CD4-positive, alpha-beta T cell treated with Interleukin-1 beta for 1 hour (primary cell): ENCODE measurements at places on chromosomes 1 and 21.
A peak's percentile ranks its signal among the peaks of the same experiment; 100 is the strongest.

GRCh38 chr1:21669258-21670058, at the start of gene RAP1GAP:
Gene RAP1GAP (minus strand): TSS chr1:21669357. CDS start chr1:21620032, 49,325 bp downstream.
- DNase-seq: peak; percentile 19

DNA sequence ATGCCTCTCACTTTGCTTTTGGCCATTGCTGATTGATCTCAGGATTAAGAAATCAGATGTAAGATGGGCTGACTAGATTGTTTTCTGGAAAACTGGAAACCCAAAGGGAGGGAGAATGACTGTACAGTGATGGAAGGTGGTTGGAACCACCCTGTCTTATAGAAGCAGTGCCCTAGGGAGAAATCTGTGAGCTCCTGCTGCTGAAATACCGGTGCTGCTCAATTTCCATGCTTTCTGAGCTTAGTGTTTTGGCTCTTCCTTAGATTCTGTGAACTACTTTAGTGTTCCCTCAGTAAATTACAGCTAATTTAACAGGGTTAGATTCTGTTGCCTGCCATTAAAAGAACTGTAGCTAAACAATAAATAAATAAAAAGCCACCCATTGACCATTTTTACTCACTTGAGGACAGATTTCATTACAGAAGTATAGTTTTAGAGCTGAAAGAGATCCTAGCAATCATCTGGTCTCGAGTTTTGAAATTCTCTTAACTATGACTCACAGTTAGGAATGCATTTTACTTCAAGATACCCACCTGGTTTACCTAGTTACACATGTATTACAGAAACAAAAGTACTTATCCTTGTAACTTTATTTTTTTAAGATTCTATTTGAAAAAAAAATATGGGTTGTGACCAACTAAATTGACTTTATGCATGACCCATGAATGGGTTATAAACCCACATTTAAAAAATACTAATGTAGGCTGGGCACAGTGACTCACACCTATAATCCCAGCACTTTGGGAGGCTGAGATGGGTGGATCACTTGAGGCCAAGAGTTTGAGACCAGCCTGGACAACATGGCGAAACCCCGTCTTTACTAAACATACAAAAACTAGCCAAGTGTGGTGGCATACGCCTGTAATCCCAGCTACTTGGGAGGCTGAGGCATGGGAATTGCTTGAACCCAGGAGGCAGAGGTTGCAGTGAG, 33.2 kb downstream of the CAMSAP2 start:
- no peak for DNase-seq

DNA sequence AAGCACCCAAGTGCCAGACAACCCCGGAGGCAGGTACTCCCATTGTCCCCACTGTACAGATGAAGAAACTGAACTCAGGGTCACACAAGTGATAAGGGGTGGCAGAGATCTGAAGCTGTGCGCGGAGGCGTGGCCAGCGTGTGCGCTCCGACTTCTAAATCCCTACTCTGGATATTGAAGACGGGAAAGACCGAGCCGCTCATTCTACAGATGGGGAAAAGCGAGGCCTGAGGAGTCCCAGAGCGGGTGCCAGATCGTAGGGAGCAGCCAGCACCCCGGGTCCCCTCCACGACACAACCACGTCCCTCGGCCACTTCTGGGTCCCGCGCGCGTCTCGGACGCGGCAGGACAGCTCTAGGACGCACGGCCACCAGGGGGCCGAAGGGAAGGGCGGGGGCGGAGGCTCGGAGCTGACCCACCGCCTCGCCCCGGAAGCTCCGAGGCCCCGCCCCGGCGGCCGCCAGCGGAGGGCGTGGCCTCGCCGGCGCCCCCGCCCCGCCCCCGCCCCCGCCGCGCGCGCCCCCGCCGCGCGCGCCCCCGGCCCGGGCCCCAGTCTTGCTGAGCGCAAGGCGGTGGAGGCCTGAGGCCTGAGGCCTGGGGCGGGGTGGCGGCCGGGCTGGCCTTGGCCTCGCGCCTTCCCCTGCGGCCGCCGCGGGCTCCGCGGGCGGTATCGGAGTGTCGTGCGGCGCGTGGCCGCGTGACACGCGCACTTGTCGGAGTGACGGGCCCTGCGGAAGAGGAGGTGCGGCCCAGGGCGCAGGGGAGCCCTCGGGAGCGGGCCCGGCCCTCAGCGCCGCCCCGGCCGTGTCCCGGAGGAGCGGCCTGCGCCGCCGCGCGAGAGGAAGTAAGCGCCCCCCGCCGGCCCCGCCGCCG, at the start of gene H6PD:
H6PD (plus strand) TSS at position 552 of the 873 bp plus-strand sequence. CDS start 10,161 bp downstream, outside the sequence.
- peak; percentile 81 for DNase-seq

GRCh38 chr1:3536420-3537195, 74.7 kb downstream of the MEGF6 start:
- no peak for DNase-seq

GRCh38 chr1:185626344-185626743, 107.8 kb upstream of the HMCN1 start:
- no peak for DNase-seq

DNA sequence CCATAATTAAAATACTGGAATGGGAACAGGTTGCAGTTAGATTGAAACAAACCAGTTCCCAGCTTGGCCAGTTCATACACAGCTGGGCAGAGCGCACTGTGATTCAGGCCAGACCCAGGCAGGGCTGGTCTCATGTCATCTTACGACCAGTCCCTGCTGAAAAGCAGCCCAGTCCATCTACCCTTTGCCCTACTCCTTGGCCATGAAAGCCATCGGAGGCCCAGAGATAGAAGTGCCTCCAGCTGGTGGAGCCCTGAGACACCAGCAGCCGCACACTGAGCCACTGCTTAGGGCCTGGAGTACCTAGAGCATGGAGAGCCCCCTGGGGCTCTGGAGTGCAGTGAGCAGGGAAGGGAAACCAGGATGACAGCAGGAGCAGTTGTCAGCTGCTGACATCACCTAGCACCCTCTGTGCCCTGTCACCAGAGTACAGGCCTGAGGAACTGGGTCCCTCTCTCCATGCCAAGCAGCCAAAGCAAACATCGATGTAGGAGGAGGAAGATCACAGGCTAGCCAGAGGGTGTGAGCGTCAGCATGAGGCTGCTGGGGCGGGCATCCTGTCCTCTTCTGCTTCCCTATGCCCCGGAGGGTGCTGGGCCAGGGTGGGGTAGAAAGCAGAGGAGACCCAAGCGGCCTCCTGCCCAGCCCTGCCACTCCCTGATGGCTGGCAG, 34.2 kb upstream of the TMEM125 start:
- no peak for DNase-seq

GRCh38 chr1:233735847-233736246, 121.9 kb downstream of the KCNK1 start:
- no peak for DNase-seq

DNA sequence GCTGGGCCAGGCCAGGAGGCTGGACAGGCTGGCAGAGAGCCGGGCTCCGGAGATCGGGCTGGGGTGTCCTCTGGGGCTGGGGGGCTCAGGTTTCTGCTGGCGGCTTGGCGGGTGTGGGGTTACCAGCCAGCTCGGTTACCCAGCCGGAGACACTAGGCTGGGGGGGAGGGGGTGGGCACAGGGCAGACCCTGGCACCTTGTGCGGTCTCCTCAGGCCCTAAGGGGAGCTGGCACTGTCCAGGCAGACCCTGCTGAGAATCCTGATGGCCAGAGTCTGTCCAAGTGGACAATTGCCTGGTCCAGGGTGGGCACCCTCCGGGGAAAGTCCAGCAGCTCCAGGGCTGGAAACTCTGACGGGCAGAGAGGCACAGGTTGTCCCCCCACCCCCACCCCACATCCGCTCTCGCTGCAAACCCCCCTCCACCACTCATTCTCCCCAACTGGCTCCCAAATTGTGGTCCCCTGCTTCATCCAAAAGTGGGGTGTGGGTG, 6.7 kb downstream of the ZBTB7B start:
- no peak for DNase-seq

DNA sequence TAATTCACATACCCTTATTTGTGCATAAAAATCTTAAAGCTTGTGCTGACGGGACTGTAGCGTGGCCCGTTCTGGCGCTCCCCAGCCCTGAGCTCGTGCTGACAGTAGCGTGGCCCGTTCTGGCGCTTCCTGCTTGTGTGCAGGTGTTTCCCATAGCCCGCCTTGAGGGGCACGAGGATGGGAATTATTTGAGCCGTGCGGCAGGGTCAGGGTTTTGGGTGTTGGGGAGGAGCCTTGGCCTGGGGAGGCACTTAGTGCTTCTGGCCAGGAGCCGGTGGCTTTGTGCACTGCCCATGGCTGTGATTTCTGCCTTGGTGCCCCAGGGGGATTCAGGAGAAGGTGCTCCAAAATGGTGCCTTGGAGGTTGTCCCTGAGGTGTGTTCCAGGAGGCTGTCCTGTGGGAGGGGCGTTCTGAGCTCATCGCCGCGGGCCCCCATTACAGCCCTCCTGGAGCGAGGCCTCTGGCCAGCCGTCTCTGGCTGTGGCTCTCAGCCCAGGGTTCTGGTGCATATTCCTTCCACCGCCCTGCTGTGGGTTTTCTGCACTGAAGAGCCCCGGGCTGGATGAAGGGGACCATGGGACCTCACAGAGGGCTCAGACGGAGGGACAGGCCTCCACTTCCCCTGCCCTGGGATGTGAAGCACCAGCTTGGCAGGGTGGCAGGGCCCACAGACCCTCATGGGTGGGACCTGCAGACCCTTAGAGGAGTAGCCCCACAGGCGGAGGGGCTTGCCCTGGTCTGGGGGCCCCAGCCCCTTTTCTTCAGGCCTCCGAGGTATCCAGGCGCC, 6.6 kb downstream of the SLX9 start:
- DNase-seq: no peak

GRCh38 chr1:56908619-56909221, 54.1 kb downstream of the C8A start:
- DNase-seq: no peak

GRCh38 chr1:39960431-39960958, 5.5 kb downstream of the MFSD2A start:
- DNase-seq: no peak

- DNase-seq: no peak
Observed at GRCh38 chr1:43569175-43569574, 38.5 kb downstream of the PTPRF start.

- DNase-seq: no peak
Observed at GRCh38 chr1:182122913-182123260, 61.4 kb upstream of the ZNF648 start.

DNA sequence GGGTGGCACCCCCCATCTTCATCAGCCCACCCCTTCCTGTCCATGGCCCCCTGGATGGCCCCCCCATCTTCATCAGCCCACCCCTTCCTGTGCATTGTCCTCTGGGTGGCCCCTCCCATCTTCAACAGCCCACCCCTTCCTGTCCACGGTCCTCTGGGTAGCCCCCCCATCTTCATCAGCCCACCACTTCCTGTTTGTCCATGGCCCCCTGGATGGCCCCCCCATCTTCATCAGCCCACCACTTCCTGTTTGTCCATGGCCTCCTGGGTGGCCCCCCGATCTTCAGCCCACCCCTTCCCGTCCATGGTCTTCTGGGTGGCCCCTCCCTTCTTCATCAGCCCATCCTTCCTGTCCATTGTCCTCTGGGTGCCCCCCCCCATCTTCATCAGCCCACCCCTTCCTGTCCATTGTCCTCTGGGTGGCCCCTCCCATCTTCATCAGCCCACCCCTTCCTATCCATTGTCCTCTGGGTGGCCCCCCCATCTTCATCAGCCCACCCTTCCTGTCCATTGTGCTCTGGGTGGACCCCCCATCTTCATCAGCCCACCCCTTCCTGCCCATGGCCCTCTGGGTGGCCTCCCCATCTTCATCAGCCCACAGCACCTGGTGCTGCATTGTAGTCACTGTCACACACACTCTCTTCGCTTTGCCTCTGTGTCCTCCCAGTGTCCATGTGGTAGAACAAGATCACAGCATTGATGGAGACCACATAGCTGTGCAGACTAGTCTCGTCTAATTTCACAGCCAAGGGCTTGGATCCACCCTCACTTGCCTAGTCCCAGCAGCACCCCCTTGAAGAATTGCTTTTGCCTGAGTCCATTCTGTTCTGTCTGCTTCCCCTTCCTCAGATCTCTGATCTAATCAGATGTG, 95.9 kb downstream of the PCBP3 start:
- DNase-seq: no peak

DNA sequence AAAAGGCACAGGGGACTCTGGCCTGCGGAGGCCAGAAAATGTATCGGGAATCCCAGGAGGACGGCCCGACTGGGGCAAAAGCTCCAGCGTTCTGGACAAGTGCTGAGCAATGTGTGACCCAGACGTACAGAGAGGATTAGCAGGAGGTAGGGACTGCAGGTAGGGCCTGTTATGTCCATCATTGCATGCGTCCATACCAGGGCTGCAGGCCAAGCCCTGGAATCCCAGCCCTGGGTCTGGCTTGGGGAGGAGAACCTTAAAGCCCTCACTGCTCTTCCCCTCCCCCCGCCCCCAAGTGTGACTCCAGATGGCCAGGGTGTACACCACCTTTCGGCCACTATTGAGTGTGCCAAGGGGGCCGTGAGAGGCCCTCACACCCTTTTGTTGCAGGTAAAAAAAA, 2.0 kb downstream of the RNF207 start:
- no peak for DNase-seq

DNA sequence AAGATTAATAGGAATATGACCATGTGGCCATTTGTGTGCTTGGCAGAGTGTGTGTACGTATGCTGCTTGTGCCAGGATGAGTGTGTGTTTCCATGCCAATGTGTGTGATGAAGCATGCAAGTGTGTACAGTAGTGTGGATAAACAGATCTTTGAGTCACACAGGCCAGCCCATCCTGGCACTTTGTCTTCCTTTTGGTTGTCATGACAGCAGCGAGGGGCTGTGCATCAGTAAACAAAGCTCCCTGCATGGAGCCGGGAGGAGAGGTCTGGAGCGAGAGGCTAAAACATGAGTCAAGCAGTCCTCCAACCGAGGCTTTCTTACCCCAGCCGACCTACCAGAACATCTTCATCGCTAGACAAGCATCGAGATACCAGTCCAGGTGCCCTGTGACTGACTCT, 221.2 kb downstream of the CACNA1E start:
- DNase-seq: no peak

DNA sequence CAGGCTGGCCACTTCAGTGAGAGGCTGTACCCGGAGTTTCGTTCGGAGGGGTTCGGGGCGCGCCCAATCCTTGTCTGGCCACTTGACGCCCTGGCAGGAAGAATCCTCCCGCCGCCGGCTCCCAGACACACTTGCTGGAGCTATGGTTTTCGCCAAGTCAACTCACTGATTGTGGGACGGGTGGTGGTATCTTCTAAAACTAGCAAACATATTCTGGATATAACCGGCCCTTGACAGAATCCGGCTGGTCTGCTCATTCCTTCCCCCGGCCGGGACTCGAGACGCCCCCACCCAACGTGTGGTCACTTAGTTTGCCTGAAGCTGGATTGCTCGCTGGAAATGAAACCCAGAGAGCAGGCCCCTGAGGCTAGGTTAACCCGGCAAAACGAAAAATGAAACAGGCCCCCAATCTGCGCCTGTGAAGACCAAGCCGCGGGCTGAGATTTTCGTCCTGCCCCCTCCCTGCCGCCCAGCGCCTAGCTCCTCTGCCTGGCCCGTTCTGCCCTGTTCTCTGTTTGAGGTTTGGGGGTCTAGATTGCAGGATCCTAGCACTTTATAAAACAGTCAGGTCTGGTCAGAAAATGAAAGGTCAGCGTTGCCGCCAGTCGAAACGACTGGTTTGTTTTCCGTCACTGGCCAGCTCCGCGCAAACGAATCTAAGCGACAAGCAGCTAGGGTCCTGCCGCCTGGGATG, 4.6 kb downstream of the GFI1 start:
- DNase-seq: no peak

DNA sequence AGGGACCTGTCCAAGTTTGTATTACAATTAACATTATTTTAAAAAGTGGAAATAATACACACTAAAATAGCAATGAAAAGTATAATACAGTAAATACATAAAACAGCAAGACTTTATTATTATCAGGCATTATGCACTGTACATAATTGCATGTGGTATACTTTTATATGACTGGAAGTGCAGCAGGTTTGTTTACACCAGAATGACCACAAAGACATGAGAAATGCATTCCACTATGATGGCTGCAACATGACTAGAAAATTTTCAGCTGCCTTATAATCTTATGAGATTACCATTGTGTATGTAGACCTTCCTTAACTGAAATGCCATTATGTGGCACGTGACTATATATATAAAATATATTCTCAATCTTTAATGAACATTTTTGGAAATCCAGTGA, 1699.6 kb downstream of the KCNT2 start:
- no peak for DNase-seq
